ENCODE measurements at places on chromosomes 2 and 18.
A peak's percentile ranks its signal among the peaks of the same experiment; 100 is the strongest.

DNA sequence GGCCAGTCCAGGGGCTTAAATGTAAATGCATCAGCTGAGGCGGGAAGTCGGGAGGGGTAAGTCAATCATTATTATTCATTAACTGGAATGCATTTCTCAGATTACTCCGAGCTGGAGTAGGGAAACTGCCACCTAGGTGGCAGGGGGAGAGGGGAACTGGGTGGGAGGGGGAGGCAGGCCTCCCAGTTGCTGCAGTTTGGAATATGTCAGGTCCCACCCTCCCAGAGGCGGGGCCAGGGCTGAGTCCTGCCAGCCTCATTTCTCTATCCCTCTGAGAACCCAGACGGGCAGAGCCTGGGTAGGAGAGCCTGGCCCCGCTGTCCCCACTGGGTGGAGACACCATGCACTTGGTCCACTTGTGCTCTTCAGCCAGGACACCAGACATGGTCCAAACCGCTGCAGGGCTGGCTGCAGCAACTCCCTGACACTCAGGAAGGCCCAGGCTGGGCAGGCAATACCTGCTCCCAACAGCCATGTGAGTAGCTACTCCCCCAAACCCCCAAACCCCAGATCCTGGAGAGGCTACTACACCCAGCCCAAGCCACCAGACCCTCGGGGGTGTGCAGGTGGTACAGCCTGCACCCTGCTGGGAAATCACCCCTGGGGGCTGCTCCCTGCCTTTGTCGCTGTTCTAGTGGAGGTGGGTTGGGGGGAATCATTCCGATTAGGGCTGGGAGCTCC is at the start of gene GPBAR1:
GPBAR1 (plus strand) TSS at position 274 of the 681 bp plus-strand sequence. CDS start 1,710 bp downstream, outside the sequence.
- no peak for DNase-seq

GRCh38 chr2:129864719-129865118 is 114.7 kb upstream of the RAB6C start:
- no peak for DNase-seq

- DNase-seq, result no peak
These were observed 5.5 kb upstream of the CCDC68 start for GRCh38 chr18:54964741-54965140.

DNA sequence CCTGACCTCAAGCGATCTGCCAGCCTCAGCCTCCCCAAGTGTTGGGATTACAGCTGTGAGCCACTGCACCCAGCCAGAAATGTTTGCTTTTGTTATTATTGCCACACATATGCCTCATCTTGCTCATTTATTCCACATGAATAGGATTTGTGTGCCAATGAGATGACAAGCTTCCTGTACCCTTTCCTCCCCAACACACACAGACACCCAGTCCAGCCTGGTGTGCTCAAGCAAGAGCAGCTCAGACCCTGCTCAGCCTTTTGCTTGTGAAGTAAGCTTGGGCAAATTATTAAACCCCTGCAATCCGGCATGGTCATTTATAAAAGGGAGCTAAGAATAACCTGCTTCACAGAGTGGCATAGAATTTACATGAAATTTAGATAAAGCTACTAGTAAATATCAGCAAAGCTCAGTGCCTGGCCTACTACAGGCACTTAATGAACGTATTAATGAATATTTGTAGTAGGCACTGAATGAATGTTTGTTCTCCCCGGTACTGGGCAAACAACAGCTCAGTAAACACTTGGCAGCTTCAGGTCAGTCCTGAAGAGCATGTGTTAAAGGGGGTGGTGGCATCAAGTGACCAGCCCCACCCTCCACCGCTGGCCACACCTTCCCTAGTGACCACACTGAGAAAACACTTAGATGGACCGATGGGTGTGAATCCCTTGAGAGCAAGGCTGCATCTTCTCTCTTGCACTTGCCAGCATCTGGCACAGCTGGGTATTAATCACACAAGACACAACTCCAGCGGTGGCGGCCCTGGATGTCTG is 280.2 kb downstream of the SRBD1 start:
- peak; percentile 30 for DNase-seq

DNA sequence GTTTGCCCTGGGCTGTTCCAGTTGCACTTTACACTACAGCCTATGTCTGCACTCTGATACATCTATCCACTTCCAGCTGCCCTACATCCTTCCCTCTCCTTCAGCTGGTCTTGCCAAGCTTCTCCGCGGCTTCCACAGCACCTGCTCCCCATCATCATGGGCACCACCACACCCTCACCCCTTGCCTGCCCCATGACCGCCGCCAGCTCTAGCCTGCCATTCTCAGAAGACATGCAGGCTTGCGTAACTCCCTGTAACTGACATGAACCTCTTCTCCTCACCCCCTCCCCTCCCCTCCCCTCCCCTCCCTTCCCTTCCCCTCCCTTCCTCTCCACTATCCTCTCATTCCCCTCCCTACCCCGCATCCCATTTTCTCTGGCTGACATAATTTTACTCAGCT is 46.0 kb downstream of the PAX8 start:
- no peak for DNase-seq

- no peak for DNase-seq
These were observed 215.1 kb upstream of the POU3F3 start for GRCh38 chr2:104638859-104639202.

GRCh38 chr2:63000801-63001200 is 49.8 kb upstream of the OTX1 start:
- DNase-seq, result no peak

DNA sequence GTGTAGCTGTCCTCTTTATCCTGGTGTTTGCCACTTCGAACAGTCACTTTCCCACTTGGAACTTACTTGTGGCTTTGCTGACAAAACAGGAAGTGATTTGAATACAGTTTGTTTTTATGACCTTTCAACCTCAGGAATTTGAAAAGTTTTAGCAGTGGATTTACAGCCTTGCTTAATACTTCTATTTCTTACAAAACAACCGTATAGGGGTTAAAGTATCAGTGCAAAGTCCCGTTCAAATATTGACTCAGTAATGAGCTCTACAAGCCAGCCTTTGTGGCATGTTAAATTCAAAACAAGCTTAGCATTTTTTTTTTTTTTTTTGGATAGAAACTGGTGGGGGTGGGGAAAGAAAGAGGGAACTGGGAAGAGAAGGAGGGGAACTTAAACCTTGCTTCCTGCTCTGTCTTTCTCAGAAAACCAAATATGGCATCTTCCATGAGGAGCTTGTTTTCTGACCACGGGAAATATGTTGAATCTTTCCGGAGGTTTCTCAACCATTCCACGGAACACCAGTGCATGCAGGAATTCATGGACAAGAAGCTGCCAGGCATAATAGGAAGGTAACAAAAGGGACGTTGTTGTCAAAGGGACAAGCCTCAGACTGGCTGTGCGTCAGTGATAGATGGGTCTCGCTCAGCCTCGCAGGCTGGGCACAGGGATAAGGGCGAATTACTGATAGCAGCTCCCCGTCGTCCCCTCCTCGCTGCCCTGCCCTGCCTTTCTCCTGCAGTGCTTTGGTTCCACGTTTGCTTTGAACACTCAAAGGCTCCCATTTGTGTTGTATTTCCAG is at the start of gene HNMT:
HNMT (plus strand) TSS at position 408 of the 793 bp plus-strand sequence; CDS start at position 427, 19 bp downstream.
- DNase-seq, result peak; percentile 28

- DNase-seq, result peak; percentile 25
These were observed 26.7 kb downstream of the POLR1A start for GRCh38 chr2:86078774-86079545.

GRCh38 chr2:58054264-58054663 is 7.7 kb downstream of the VRK2 start:
- no peak for DNase-seq

GRCh38 chr2:118449401-118449800 is 361.1 kb downstream of the INSIG2 start:
- no peak for DNase-seq

DNA sequence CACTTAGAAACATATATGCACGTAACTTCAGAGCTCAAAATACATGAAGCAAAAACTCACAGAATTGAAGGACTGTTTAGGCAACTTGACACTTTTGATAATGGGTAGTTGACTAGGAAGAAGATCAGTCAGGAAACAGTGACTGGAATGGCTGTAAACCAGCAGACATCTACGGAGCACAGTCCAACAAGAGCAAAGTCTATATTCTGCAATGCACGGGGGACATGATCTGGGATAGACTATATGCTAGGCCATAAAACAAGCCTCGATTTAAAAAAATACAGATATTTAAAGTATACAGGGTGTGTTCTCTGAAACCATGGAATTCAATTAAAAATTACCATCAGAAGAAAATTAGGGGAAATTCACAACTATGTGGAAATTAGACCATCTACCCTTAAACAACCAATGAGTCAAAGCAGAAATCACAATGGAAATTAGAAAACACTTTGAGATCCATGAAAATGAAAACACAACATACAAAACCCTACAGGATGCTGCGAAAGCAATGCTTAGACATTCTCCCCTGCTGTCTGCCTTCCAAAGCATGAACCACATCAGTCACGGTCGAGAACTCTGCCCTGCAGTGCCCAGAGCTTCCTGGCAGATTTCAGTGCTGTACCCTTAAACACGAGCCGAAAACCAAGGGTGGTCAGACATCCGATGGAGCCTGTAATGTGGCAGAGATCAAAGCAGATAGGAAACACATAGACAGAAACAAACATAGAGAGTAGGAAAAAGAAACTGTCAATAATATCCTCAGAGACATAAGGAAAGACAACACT is 651.9 kb upstream of the HS6ST1 start:
- no peak for DNase-seq

DNA sequence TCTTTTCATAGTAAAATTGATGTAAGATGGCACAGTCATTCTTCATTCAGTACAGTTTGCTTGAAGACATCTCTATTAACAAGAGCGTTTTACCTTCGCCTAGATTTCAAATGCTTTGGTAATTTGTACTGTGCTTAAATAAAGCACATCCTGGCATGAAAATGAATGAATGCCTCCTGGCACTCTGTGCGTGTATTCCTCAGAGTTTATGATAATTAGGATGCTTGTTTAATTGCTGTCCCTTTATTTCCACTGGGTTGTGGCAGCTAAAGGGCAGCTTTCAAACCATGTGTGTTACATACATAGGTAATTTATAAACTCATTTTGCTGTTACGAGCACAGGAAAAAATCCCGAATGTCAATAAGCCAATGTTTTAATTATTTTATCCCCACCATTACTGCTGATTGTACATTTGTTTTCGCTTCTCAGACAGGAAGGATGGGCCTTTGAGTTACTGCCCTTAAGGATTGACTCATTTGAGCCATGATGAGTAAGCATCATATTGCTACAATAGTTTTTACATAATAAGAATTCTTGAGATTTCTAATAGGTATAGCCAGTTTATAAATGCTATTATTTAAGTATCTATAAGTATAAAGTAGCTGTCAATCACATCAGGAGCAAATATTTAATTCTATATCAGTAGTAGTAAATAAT is 516.5 kb downstream of the XIRP2 start:
- no peak for DNase-seq

- no peak for DNase-seq
These were observed 900.1 kb upstream of the SOX11 start for GRCh38 chr2:4792126-4792525.

DNA sequence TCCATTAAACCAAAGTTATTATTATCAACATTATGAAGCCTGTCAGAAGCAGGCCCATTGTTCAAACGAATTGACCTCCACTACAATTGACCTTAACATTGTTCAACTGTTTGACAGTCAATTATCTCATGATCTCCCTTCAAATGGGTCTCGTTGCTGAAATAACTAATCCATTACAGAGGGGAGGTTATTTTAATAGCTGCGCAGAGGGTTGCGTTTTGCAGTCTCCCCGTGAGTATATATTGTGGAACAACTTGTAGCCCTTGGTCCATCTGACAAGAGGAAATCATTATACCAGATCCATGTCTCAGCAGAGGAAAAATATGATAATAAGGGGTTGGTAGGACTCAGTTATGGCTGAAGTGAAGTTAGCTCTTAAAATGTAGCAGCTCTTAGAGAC is 159.1 kb downstream of the ALK start:
- no peak for DNase-seq

GRCh38 chr2:35931626-35932025 is 424.0 kb upstream of the CRIM1 start:
- no peak for DNase-seq

DNA sequence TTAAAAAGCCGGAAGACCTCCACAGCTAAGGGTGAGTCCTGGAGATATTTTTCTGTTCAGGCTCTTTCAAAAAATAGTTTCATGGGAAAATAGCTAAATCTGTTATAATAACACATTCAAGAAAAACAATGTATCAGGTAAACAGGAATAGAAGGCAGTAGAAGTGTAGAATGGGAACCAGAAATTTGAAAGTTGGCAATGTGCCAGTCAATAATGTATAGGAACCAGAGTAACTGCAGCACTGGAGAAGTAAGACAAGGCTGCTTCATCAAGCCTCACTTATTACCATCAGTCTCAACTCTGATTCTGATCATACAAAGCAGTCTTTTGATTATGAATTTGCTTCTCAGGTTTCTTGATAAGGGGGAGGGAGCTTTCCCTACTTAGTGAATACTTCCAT is 81.4 kb upstream of the VRK2 start:
- no peak for DNase-seq

DNA sequence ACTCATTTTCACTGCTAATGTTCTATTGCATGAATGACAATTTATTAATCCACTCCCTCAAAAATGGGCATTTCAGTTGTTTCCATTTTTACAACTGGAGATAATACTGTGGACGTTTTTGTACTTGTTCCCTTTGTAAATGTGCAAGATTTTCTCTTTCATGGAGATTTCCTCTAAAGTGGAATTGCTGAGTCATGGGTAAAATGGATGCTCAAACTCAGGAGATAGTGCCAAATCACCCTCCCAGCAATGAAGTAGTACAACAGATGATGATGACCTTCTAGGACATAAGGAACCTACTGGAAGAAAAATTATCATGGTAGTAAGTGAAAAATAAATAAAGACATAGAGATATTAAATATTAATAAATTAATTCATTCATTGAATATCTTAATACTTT is 460.8 kb upstream of the CHST9 start:
- no peak for DNase-seq

- DNase-seq, result no peak
These were observed 652.7 kb upstream of the FANCL start for GRCh38 chr2:58893656-58894351.

GRCh38 chr2:226658555-226658954 is 141.1 kb downstream of the IRS1 start:
- no peak for DNase-seq

GRCh38 chr2:160918906-160919503 is 241.2 kb upstream of the TANK start:
- peak; percentile 42 for DNase-seq

DNA sequence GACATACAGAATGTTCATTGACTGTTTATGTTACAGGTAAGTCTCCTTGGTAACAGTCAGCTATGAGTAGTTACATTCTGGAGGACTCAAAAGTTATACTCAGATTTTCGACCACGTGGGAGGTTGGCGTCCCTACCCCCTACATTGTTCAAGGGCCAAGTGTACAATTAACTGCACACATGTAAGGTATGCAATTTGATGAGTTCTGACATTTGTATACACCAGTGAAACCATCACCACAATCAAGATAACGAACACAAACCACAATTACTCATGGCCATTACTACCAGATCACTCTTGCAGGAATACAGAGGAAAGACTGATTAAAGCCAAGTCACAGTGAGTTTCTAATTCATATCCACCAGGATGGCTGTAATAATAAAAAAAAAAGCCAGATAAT is 39.6 kb upstream of the LDLRAD4 start:
- no peak for DNase-seq

- no peak for DNase-seq
These were observed 10.6 kb downstream of the DNAJB2 start for GRCh38 chr2:219289537-219290361.

Measured in HuH-7 (cell line).